Activated T-cell treated with anti-CD3 and anti-CD28 coated beads for 1 hour (primary cell): ENCODE measurements at places on chromosomes 5 and 9.

- DNase-seq, result no peak
Measured at GRCh38 chr9:89277043-89277442, 34.0 kb upstream of the CKS2 start.

DNA sequence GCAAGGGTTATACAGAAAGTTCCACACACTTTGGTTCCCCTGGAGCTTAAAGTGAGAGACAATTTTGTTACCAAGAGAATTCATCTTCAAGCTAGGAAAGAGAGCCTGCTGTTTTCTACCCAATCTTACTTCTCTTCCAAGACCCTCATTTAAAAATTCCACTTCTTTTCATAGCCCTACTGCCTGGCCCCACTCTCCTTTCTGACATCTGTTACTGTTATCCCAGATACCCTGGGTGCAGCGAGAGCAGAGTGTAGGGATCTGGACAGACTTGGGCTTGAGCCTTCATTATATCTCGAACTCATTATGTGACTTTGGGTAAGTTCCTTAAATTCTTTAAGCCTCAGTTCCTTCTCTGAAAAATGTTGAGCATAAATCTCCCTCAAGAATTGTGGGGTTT lies 263.1 kb downstream of the ASTN2 start:
- DNase-seq, result no peak

DNA sequence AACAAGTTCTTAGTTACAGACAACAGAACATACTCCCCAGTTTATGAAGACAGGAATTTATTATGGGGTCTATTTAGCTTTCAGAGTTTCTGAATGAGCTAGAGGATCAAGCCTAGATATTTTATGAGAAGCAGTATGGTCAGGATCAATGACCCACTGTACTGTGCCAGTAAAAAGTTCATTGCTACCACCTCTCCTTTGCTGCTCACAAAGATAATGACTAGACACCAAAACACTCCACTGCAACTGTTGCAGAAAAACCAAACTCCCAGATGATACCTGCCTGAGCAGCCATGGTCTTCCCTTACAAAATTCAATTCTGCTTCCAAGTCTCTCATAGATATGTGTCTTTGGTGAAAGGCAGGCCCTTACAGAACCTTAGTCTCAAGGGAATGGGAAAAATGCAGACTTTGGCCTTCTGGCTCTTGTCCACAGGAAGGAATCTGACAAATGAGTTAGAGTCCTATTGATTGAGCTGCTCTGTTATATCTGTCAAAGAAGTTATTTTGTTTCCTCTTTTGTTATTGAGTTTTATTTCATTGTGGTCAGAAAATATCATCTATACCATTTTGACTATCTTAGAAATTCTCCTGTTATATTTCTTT lies 74.7 kb upstream of the RASGRF2 start:
- DNase-seq, result no peak

- DNase-seq, result no peak
Measured at GRCh38 chr9:124436320-124436719, 13.9 kb upstream of the ADGRD2 start.

GRCh38 chr9:75471549-75472114 lies 383.3 kb downstream of the OSTF1 start:
- no peak for DNase-seq

GRCh38 chr5:7991125-7991821 lies 122.3 kb downstream of the MTRR start:
- DNase-seq, result no peak

- no peak for DNase-seq
Measured at GRCh38 chr9:1414711-1415131, 364.6 kb downstream of the DMRT2 start.

DNA sequence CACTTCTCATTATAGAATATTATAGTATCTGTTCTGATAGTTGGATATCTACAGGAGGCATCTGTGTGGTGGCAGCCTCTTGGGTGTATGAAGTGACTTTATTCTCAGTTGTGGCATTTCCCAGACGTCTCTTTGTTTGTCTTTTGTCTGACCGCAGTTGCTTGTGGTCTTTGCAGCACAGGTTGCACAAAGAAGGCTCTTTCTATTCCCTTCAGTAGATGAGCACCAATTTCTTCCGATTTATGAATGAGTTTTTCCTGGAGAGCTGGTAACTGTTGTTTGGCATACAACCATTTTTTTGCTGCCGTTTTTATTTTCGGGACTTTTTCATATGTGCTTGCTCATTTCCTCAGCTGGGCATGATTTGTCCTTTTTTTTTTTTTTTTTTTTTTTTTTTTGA lies 56.4 kb upstream of the MYO10 start:
- DNase-seq, result no peak

DNA sequence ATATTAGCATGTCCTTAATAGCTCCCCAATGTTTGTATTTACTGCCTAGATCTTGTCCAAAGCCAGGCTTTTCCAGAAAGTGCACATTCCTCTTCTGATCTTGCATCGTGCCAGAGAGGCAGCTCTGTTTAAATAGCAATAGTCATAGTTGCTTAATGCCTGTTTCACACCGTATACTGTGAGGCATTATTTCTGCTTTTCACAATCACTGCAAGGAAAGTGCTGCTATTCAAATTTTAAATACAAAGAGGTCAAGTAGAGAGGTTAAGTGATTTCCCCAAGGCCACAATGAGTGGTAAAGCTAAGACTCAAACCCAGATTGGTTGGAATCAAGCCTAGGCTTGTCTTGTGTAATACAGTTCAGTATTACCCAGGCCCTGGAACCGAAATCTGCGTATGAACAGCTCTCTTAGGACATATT lies 153.6 kb downstream of the SNX18 start:
- no peak for DNase-seq

- no peak for DNase-seq
Measured at GRCh38 chr5:102865171-102865509, 110.0 kb downstream of the PAM start.
